Astrocyte (in vitro differentiated cells and primary cell): ENCODE measurements at places on chromosomes 11 and 22.
A peak's percentile ranks its signal among the peaks of the same experiment; 100 is the strongest.

DNA sequence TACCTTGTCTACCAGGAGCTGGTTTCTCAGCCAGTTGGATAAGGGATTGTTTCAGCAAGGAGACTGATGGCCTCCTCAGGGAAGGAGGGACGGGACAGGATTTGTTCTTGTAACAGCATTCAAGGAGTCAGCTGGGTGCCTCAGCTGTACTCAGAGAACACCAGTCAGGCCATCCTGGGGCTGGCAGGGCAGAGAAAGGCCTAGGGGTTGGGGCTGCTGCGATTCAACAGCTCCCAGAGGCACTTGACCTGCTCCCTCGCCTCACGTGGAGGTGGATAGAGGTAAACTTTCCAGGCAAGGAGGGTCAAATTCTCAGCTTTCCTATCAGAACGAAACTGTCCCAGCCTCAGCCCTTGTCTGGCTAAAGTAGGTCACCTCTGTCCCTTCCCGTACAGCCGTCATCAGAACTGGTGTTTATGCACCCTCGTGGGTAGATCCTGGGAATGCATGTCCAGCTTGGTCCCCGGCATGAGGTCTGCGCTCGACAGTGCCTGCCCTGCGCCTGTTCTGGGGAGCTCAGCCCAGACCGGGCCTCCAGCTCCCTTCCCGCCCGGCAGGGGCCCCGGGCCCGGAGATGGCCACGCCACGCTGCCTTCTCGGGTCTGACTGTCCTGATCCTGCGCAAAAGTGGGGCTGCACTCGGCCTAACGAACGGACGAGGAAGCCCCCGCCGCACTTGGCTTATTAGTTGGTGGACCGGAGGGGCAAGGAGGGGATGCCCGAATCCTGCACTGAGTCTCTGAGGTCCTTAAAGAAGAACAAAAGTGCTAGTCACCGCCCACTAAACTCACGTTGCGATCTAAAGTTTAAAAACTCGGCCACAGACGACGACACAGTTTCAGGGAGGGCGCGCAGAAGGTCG lies 762 bp upstream of the CCDC134 start:
- peak overlapping the region; percentile 85 for H3K4me3 ChIP-seq
- H3K36me3 ChIP-seq: no peaks in the 10 kb centered on the region
- H3K27me3 ChIP-seq: no peaks in the 10 kb centered on the region
- peaks cover 15% of the 10 kb centered on the region for H3K4me1 ChIP-seq
- H3K27ac ChIP-seq: peak overlapping the region; percentile 63

GRCh38 chr11:63880403-63880790 lies 36.6 kb downstream of the RCOR2 start:
- H3K4me3 ChIP-seq: no peak overlapping the region
- no peak overlapping the region for H3K27ac ChIP-seq
- no peaks in the 10 kb centered on the region for H3K27me3 ChIP-seq
- peaks cover 16% of the 10 kb centered on the region for H3K4me1 ChIP-seq

- no peak overlapping the region for H3K27ac ChIP-seq
- H3K36me3 ChIP-seq: no peaks in the 10 kb centered on the region
- H3K4me3 ChIP-seq: no peak overlapping the region
- no peak for DNase-seq
Observed at GRCh38 chr11:97890466-97890865, 1130.3 kb upstream of the CNTN5 start.

GRCh38 chr22:32202539-32203180 lies 2.2 kb downstream of the RFPL2 start:
- no peak overlapping the region for H3K4me3 ChIP-seq
- H3K4me1 ChIP-seq: no peaks in the 10 kb centered on the region
- H3K36me3 ChIP-seq: no peaks in the 10 kb centered on the region
- DNase-seq: peak; percentile 14

GRCh38 chr11:118047749-118048148 lies 29.1 kb upstream of the TMPRSS4 start:
- no peak overlapping the region for H3K4me3 ChIP-seq
- no peak overlapping the region for H3K27ac ChIP-seq
- H3K36me3 ChIP-seq: no peaks in the 10 kb centered on the region
- no peak for DNase-seq

GRCh38 chr11:93720522-93720921 lies 20.8 kb downstream of the TAF1D start:
- H3K36me3 ChIP-seq: peaks cover 17% of the 10 kb centered on the region
- peaks cover 4% of the 10 kb centered on the region for H3K4me1 ChIP-seq
- H3K27me3 ChIP-seq: no peaks in the 10 kb centered on the region
- no peak overlapping the region for H3K27ac ChIP-seq

DNA sequence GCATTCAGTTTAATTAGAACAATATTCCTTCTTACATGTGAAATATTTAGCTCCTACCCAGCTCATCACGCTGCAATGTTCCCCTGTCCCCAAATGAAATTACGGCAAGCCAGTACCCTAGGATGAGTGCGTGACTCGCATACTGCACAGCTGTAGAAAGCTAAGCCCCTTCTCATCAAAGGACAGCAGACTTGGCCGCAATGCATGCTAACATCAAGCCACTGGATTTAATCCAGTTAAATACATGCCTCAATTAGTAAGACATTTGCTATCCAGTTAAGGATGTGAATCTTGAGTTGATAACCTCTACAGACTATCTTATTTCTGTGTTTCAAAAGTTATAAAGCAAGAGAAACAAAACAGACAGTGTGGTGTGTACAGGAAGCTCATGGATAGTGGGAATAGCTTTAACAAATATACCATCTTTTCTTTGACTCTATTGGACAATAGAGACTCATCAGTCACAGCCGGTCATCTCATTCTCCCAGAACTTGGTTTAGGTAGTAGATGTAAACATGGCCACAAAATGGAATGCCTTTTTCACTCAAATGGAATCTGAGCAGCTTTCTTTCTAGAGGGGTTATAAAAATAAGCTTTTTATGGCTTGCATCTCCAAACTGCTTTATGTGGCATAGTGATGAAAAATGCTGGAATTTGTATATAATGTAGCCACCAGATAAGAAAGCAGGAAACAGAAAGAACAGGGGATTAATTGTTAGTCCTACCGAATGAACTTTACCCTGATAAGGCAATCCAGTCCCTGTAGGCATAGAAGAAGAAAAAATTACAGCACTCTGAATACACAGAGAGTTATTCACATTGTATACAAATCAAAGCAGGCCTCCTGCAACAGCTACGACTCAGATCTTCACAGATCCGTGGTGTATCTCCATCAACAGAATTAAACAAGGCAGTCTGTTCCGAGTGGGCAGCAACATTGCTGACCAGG lies 224.1 kb downstream of the CADM1 start:
- H3K27me3 ChIP-seq: no peaks in the 10 kb centered on the region
- H3K27ac ChIP-seq: no peak overlapping the region

DNA sequence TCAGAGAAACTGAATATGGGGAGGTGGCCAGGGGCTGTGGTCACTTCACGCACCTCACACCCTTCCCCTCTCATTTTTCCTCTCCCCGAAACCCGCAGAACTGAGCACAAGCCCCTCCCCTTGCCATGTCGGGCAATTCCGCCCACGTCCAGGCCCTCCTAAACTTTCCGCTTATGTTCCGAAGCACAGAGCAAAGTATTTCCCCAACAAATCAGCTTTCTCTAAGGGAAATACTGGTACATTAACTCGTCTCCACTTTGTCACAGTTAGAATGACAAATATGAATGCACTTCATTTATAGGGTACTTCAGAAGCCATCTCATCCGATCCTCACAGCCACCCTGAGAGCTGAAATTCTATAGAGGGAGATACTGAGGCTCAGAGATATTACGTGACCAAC lies 94.7 kb upstream of the TMEM45B start:
- no peak for DNase-seq
- H3K27ac ChIP-seq: no peak overlapping the region
- H3K27me3 ChIP-seq: no peaks in the 10 kb centered on the region
- no peak overlapping the region for H3K4me3 ChIP-seq

- no peaks in the 10 kb centered on the region for H3K4me1 ChIP-seq
- no peaks in the 10 kb centered on the region for H3K36me3 ChIP-seq
- peak within 1 kb of the TSS; percentile 46 for H3K4me3 ChIP-seq
- DNase-seq: no peak
- H3K27ac ChIP-seq: no peak within 1 kb of the TSS
Observed at GRCh38 chr11:30016588-30017363, at the start of gene KCNA4. Gene KCNA4 (minus strand): TSS chr11:30017030. CDS start chr11:30012678, 4,352 bp downstream.
